Right atrium auricular region (tissue), 2 donors: ENCODE measurements at places on chromosomes 6 and 20. TPM values are rescaled to one million over a fixed set of nuclear protein-coding genes. Genes with fewer than 3 reads are reported as not detected.

GRCh38 chr6:32968867-32969684 is 682 bp downstream of the BRD2 start:
- DNase-seq = no peak

- no peak for DNase-seq
Observed at GRCh38 chr20:2242678-2243077, 53.1 kb upstream of the TGM3 start.

DNA sequence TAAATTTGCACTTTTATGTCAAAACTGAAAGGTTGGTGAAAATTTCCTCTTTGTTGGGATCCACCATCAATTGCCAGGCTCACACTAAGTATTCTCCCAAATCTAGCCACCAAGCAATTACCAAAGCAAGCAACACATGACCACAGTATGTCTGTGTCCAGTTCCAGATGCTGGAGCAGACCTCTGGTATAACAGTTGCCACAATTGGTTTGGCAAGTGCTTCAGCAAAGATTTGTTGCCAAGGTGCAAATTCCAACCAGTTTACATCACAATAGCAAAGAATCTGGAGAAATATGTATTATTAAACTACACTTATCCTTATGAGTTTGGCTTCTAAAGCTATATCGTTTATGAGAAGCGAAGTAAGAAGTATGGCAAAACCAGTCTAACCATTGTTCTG is 6.4 kb downstream of the GTF2H5 start:
- DNase-seq = no peak

DNA sequence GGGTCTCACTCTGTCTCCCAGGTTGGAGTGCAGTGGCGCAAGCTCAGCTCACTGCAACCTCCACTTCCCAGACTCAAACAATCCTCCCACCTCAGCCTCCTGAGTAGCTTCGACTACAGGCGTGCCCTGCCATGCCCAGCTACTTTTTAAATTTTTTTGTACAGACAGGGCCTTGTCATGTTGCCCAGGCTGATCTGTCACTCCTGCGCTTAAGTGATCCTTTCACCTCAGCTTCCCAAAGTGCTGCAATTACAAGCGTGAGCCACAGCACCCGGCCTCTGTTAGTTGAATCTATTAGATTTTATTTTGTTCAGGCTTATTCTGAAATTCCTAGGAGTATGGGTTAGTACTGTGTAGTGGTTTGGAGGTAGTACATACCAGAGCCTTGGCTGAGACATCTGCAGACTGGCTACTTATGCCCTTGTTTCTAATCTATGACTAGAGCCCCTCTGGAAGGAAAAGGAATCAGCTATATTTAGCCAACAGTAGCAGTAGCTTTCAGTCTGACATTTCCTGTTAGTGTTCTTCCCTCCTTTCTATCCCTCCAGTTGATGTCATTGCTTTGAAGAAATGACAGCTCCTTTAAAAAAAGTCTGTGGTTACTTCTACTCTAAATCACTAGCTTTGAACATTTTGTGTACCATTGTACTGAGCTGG is 74.4 kb downstream of the ITCH start:
- DNase-seq = no peak

- DNase-seq = no peak
Observed at GRCh38 chr20:51862796-51863195, 60.5 kb upstream of the SALL4 start.

Gene CCM2L
- 6.0 TPM for total RNA-seq
